ENCODE measurements at places on chromosomes 5 and 9.
A peak's percentile ranks its signal among the peaks of the same experiment; 100 is the strongest.

GRCh38 chr9:14220256-14220655 lies 93.7 kb downstream of the NFIB start:
- no peak for DNase-seq

- DNase-seq = no peak
These were observed 221.4 kb downstream of the MAPKAP1 start for GRCh38 chr9:125485471-125486151.

DNA sequence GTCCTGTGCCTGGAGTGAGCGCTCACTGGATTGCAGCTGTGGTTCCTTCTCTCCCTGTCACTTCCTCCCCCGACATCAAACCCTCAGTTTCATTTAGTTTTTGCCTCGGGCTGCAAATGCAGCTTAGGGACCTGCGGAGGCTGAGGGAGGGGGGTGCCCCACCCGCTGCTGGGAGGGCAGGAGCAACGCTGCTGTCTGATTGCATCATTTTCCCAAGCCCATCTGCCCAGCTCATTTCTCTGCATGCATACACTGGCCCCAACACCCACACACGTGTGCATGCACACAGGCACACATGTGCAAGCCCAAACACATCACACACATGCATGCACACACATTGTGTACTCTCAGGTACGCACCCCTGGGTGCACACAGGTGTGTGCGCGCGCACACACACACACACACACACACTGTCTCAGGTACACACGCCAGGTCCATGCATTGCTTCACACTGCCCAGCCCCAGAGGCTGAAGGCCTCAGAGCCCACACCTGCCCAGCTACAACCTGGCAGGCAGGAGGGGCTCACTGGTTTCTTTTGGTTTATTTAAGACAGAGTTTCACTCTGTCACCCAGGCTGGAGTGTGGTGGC lies 3.4 kb downstream of the ASS1 start:
- no peak for DNase-seq

DNA sequence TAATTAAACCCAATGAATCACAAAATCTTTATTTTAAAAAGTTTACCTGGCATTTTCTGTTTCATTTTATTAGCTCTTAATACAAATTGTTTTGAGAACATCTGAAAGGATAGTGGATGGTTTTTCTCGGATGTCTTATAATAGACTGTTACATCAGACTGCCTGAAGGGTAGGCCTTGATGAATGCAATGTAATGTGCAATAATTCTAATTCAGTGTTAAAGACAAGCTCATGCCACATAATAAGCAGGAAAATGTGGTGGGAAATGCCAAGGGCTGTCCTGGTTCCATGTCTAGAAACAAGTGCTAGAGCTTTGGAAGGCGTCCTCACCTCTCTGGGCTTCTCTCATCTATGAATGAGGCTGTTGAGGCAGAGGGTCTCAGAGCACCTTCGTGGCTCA lies 148.1 kb downstream of the DEPDC1B start:
- DNase-seq = no peak

- DNase-seq = no peak
These were observed 48.2 kb downstream of the ROPN1L start for GRCh38 chr5:10489810-10490426.

DNA sequence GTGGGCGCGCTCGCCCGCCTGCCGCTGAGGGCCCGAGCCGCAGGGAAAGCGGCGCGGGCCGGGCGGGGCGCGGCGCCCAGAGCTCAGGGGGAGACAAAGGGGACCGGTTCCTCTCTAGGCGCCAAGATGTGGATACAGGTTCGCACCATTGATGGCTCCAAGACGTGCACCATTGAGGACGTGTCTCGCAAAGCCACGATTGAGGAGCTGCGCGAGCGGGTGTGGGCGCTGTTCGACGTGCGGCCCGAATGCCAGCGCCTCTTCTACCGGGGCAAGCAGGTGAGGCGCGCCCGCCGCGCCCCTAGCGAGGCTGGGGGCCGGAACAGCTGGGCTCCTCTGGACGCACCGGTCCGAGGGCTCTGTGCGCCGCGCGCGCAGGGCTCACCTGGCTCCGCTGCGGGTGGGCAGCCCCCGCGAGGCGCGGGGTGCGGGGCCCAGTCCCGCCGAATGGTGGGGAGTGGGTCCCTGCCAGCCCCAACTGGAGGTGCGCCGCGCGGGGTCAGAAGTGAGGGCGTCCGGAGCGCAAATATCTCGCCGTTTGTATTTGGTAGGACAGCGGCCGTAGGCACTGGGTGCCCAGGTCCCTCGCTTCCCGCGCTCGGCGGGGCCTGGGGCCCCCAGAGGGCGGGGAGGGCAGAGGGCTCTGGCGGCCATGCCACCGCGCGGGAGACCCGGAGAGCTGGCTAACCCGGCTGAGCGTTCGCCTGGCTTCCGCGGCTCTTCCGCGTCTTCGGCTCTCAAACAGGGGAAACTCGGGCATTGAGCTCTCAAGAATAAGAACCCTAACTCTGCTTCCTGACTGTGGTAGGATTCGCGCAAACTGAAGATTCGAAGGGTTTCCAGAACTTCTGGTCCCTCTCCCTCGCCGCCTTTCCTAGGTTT lies 607 bp downstream of the UHRF2 start:
- DNase-seq = peak; percentile 32

DNA sequence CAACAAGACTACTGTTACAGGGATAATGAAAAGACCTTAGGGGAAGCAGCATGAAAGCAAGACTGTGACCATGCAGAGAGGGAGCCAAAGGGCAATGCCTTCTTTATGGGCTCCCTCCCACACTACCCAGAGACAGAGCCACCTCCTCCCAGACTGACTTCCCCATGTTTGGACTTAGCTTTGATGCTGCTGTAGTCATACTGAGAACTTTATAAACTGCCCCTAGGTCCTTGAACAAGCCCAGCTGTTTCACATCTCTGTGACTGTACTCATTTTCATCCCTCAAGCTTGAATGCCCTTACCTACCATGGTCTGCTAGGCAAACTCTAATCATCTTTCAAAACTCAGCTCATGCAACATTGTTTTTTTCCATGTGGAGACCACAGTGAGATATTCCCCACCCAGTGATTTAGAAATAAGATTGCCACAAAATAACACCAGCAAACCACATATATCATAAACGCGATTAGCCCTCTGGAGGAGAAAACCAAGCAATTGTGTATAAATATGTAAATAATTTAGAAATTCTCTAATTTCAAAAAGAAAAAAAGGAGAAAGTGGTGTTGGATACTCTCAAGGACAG lies 23.4 kb upstream of the FAM169A start:
- DNase-seq = no peak

DNA sequence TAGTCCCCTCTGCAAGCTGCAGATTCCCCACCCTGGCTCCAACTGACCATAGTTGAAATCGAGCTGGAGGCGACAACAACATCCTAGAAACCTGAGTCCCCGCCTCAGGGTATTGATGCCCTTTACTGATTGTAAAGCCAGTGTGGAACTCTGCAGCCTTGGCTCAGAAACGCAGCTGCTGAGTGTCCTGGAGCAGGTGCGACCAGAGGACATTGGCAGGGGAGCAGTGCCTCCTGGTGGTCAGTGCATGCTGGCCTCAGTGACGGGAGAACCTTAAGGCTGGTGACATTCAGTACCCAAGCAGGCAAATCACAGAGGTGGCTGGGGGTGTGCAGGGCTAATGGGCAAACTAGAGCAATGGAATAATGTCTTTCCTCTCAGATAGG lies 20.4 kb upstream of the ZNF354B start:
- DNase-seq = peak; percentile 25

- no peak for DNase-seq
These were observed 154.6 kb upstream of the NR3C1 start for GRCh38 chr5:143558048-143558447.

GRCh38 chr9:127185181-127185580 lies 62.7 kb upstream of the ANGPTL2 start:
- DNase-seq = no peak

DNA sequence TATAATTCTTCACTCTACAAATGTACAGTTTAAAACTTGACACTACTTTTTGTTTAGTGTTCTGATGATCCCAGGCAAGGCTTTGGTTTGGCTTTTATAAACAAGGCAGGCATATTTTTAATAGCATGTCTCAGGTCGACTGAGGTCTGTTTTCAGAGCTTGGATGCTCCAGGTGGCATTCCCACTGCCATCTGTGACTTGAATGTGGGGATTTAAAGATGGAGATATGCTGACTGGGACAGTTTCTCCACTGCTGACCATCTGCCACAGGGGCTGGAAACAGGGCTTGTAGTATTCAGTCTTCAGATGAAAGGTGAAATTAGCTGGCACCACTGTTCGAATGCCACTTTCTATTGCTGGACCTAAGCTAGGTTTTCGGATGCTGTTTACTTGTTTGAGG lies 1266.2 kb upstream of the CDH18 start:
- DNase-seq = no peak

- DNase-seq = no peak
These were observed 802.2 kb upstream of the WWC1 start for GRCh38 chr5:167489202-167489601.

- DNase-seq = no peak
These were observed 22.6 kb upstream of the CSF1R start for GRCh38 chr5:150108711-150109514.

Data from stimulated activated CD4-positive, alpha-beta T cell treated with anti-CD3 and anti-CD28 coated beads, Interleukin-12 subunit alpha, Interleukin-12 subunit beta, amount 100 ng/mL, for 4 hours (primary cell).